ENCODE measurements at places on chromosomes 1 and 21. TPM values are rescaled to one million over a fixed set of nuclear protein-coding genes. Genes with fewer than 3 reads are reported as not detected.

The SYNC gene
- 1.3 TPM for total RNA-seq

The GJA8 gene
- total RNA-seq, result not detected

The CYYR1 gene
- total RNA-seq, result 3.8 TPM

The BTG2 gene
- total RNA-seq, result 188 TPM

The PGBD5 gene
- total RNA-seq, result 17.2 TPM

The AADACL3 gene
- not detected for total RNA-seq

The DMRTA2 gene
- not detected for total RNA-seq

- H3K27me3 ChIP-seq, result no peaks in the 10 kb centered on the region
- peaks cover 10% of the 10 kb centered on the region for H3K4me1 ChIP-seq
- H3K4me3 ChIP-seq, result no peak overlapping the region
- peaks cover 22% of the 10 kb centered on the region for H3K36me3 ChIP-seq
Measured at GRCh38 chr1:31626223-31627207, 9.0 kb downstream of the HCRTR1 start.

- no peak overlapping the region for H3K27ac ChIP-seq
- H3K27me3 ChIP-seq, result no peaks in the 10 kb centered on the region
- no peak for DNase-seq
- H3K36me3 ChIP-seq, result no peaks in the 10 kb centered on the region
Measured at GRCh38 chr1:110433803-110434202, 17.1 kb upstream of the PROK1 start.

DNA sequence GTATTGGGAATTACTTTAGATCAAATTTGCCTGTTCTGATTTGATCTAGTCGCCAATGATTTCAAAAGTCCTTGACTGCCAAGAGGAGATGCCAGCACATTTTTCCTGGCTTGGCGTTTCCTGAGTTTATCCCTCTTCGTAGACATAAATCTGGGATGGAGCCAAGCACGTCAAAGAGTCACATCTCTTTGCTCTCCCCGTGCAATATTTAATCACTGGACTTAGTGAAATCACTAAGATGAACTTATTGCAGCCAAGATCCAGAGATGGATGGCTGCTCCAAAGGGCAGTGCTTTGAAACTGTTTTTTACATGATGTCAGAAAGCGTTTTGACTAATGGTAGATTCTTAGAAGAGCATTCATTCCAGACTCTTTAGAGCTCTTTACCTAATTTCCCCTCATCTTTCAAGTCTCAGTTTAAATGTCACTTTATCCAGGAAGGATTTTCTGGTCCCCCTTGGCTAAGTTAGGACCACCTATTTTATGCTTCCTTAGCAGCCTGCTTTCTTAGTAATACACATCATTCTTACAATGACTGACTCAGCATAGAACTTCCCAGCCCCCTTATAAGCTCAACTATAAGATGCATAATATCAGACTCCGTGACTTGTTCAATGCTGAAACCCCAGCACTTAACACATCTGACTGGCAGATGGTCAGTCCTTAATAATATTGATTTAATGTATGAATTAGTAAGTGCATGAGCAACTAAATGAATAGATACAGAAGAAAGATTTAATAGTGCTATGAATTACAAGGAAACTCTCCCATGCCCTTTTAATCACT is 94.4 kb upstream of the GREM2 start:
- H3K36me3 ChIP-seq, result no peaks in the 10 kb centered on the region
- no peak overlapping the region for H3K27ac ChIP-seq
- no peak overlapping the region for H3K4me3 ChIP-seq
- DNase-seq, result no peak

DNA sequence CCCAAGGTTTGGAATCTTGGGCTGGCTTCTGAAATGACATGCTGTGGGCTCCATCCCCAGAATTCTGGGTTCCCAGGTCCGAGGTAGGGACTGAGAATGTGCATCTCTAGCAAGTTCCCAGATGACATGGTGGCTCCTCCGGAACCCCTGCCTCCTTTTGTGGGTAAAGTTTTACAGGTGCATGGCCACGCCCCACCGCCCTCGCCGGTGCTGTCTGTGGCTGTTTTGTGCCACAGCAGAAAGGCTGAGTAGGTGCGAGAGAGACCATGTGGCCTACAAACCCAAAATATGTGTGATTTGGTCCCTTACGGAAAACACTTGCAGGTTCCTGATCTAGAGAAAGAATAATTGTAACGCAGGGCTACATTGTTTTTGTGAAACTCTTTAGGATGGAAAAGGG is 30.9 kb downstream of the SKI start:
- no peaks in the 10 kb centered on the region for H3K36me3 ChIP-seq
- no peaks in the 10 kb centered on the region for H3K4me1 ChIP-seq
- no peak overlapping the region for H3K4me3 ChIP-seq
- DNase-seq, result no peak
- H3K27ac ChIP-seq, result no peak overlapping the region
- H3K27me3 ChIP-seq, result no peaks in the 10 kb centered on the region

- H3K4me3 ChIP-seq, result no peak overlapping the region
- no peak for DNase-seq
- H3K27me3 ChIP-seq, result no peaks in the 10 kb centered on the region
- H3K27ac ChIP-seq, result no peak overlapping the region
Measured at GRCh38 chr21:41558842-41559241, 50.9 kb upstream of the TMPRSS2 start.

GRCh38 chr1:247211339-247211738 is 39.5 kb upstream of the ZNF124 start:
- no peaks in the 10 kb centered on the region for H3K36me3 ChIP-seq
- peak overlapping the region; percentile 81 for H3K27ac ChIP-seq
- H3K4me3 ChIP-seq, result no peak overlapping the region
- DNase-seq, result no peak
- peaks cover 5% of the 10 kb centered on the region for H3K4me1 ChIP-seq

DNA sequence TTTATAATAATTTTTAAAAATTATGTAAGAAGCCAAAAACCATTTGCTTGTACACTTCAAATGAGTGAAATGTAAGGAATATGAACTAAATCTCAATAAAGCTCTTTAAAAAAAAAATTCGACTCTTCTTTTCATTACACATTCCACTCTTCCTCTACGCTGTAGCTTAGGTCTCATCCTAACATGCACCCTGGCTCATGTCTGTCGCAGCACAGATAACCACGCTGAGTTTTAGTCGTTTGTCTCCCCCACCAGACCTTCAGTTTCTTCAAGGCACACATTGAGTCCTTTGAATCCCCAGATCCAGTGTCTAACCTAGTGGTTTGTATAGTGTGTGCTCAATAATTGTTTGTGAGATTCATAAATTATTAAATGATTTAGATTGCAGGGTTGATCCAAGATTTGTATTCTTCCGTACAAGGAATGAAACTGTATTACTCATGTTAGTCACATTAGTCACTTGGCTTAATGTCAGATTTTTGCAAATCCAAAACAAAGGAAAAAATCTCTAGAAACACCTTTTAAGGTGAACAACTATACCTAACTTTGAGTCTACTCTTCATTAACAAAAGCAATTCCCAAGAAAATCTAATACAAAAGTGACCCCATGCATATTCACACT is 57.3 kb downstream of the SLC25A24 start:
- no peaks in the 10 kb centered on the region for H3K27me3 ChIP-seq
- no peak overlapping the region for H3K27ac ChIP-seq
- H3K4me3 ChIP-seq, result no peak overlapping the region
- H3K4me1 ChIP-seq, result no peaks in the 10 kb centered on the region

GRCh38 chr1:244077473-244078220 is 26.6 kb downstream of the ZBTB18 start:
- H3K27ac ChIP-seq, result no peak overlapping the region
- no peak overlapping the region for H3K4me3 ChIP-seq
- H3K4me1 ChIP-seq, result no peaks in the 10 kb centered on the region
- DNase-seq, result no peak
- no peaks in the 10 kb centered on the region for H3K27me3 ChIP-seq

GRCh38 chr1:32533792-32534327 is 5.4 kb upstream of the ZBTB8A start:
- H3K36me3 ChIP-seq, result no peaks in the 10 kb centered on the region
- H3K4me3 ChIP-seq, result no peak overlapping the region
- no peak overlapping the region for H3K27ac ChIP-seq
- H3K4me1 ChIP-seq, result peaks cover 3% of the 10 kb centered on the region

DNA sequence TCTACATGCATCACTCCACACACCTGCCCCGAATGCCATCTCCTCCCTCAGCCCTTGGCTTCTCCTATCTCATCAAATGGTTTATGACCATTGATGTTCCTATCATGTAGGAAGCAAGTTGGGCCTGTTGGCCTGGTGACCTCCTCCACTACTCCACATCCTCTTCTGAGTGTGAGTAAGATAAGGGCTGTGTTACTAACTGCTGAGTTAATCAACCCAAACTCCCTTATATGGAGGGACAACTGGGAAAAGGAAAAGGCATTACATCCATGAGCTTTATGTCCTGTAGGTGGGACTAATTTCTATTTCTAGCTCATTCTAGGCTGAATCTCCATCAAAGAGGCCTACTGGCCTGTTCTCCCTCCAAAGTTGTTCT is 57.6 kb downstream of the WLS start:
- H3K4me1 ChIP-seq, result peaks cover 21% of the 10 kb centered on the region
- H3K4me3 ChIP-seq, result no peak overlapping the region
- H3K27ac ChIP-seq, result peak overlapping the region; percentile 64
- DNase-seq, result no peak
- no peaks in the 10 kb centered on the region for H3K27me3 ChIP-seq
- no peaks in the 10 kb centered on the region for H3K36me3 ChIP-seq

DNA sequence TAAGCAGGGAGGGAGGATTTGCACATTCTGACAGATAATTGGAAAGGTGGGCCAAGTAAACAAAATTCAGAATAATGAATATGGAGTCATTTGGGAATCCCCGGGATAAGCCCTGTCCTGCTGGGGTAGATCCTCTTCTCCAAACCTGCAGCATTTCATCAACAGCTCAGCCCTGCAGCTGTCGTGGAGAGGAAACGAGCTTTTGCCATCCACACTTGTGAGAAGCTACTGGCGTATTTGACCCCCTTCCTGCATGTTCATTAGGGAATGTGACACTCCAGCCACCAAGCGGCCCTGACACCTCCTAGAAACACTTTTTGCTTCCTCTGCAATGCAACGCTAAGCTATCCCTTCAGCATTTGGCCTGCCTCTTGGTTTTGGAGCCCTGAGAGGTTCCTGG is 8.0 kb upstream of the LEFTY2 start:
- no peaks in the 10 kb centered on the region for H3K36me3 ChIP-seq
- no peak for DNase-seq
- H3K27me3 ChIP-seq, result no peaks in the 10 kb centered on the region

DNA sequence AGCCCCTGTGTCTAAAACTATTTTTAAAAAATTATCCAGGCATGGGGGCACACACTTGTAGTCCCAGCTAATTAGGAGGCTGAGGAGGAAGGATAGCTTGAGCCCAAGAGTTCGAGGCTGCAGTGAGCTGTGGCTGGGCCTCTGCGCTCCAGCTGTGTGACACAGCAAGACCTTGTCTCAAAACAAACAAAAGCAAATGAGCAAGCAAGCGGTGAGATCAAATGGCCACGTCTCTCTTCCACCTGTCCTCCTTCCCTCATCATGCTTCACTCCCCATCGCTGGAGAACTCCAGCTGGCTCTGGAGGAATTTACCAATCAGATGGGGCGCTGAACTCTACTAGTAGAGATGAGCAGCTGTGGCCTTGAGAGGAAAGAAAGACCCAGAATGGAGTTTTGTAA is 14.0 kb upstream of the REN start:
- no peak for DNase-seq
- H3K27ac ChIP-seq, result no peak overlapping the region
- no peaks in the 10 kb centered on the region for H3K36me3 ChIP-seq
- no peaks in the 10 kb centered on the region for H3K27me3 ChIP-seq

DNA sequence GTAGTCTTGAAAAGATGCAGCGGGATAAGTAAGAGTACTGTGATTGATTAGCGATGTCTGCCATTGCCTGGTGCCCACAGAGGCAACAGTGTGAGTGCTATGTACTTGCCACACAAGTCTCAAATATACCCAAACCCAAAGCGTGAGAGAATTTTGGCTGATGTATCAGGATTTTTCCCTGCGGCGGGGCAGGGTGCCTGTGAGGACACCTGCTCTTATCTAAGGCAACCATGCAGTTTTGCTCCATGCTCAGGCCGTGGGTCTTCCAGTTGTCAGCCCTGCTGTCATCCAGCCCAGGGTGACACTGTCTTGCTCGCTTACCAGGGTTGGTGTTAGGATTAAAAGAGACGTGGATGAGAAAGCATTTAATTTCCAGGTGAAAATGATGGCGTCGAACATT is 202.7 kb downstream of the PTPRU start:
- no peak overlapping the region for H3K27ac ChIP-seq
- H3K4me3 ChIP-seq, result no peak overlapping the region
- H3K36me3 ChIP-seq, result no peaks in the 10 kb centered on the region
- H3K4me1 ChIP-seq, result no peaks in the 10 kb centered on the region
- H3K27me3 ChIP-seq, result no peaks in the 10 kb centered on the region

DNA sequence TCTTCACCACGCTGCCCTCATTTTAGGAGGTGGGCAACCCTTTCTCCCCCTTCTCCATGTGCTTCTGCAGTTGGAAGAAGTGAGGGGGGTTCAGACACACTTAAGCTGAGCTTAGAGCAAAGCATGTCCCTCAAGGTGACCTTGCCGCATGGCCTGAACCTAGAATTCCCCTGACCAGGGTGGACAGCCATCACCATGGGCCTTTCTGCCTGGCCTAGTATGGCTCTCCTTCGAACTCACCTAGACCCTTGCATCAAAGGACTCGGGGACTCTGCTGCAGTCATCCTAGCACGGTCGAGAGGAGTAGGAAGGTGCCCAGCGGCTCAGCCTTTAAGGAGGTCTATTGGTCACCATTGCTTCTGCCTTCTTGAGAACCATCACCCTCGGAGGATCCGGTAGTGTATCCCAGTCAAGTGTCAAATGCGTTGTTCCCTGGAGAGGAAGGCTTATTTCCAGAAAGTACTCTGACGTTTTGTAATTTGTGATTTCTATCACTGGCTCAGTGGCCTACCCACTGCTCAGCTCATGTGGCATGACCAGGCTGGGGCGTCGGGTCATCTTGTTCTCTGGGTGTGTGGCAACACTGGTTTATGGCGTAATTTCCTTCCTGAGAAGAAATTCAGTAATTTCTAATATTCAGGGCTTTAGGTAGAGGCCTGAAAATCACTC is at the start of gene KCNE1:
KCNE1 (minus strand) TSS at position 424 of the 669 bp plus-strand sequence. CDS start 62,576 bp downstream, outside the sequence.
- H3K27me3 ChIP-seq, result no peaks in the 10 kb centered on the region
- DNase-seq, result no peak
- H3K36me3 ChIP-seq, result no peaks in the 10 kb centered on the region
- no peaks in the 10 kb centered on the region for H3K4me1 ChIP-seq

DNA sequence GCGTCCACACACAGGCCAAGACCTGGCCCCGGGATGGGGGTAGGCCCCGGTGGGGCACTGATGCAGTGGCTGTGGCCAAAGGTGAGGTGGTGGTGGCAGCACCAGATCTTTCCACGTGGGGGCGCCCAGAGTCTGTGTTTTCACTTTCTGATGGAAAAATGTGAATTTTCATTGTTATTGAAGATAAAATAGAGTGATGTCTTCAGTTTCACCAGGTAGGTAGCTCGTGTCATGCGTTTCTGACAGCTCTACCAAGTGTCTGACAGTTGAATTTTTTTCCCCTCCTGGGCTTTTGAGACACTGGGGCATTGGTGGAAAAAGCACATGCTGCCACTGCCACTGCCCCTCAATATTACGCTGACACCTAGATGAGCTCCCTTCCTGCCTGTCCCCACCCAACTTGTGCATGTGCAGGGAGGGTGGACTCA is 40.0 kb upstream of the MAGOH start:
- H3K4me1 ChIP-seq, result no peaks in the 10 kb centered on the region
- no peaks in the 10 kb centered on the region for H3K27me3 ChIP-seq
- H3K27ac ChIP-seq, result no peak overlapping the region
- peak; percentile 31 for DNase-seq
- H3K4me3 ChIP-seq, result no peak overlapping the region
- no peaks in the 10 kb centered on the region for H3K36me3 ChIP-seq

Measured in pancreas (tissue), 10 donors.